ENCODE measurements at places on chromosomes 4 and X. TPM values are rescaled to one million over a fixed set of nuclear protein-coding genes. Genes with fewer than 3 reads are reported as not detected.

Gene SERTM2
- not detected for total RNA-seq

Gene UTP14A
- total RNA-seq: 22.5 TPM

Gene CFAP97
- total RNA-seq: 45.1 TPM

Gene DUSP9
- 0.39 TPM for total RNA-seq

Gene HTN1
- not detected for total RNA-seq

DNA sequence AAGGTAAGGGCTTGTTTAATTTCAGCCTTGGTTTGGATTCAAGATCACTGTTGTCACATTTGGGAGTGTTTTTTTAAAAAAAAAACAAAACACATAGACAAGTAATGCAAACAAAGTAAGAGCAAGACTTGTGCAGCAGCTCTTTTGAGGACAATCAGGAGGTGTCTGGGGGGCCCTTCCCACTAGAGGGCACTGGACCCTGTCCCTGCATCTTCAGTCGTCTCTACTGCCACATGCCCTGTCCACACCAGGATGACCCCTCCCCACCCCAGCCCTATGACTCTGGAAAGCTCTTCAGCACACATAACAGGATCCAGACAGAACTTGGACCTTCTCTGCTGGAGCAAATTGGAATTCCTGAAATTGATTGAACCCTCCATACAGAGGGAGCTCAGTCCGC is 71.0 kb downstream of the USP46 start:
- no peak for DNase-seq

DNA sequence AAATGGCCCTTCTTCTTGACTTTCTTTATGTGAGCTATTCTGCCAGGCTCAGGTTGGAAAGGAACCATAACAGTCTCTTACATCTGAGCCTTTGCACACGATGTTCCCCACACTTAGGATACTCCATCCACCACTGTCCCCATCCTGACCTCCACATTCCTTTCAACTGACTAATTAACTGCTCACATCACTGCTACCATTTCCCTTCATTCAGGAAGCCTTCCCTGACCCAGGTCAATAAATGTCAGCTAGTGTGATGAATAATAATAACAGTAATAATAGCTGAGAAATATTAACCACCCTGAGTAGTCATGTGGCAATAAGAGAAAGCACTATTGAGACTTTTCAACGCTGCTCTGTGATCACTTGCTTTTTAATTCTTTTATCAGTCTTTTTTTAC is 291.7 kb downstream of the KCNIP4 start:
- no peak for DNase-seq

GRCh38 chr4:145521282-145521681 is 39.6 kb downstream of the SMAD1 start:
- DNase-seq: no peak

- DNase-seq: no peak
Observed at GRCh38 chr4:131613824-131614216, 1535.3 kb upstream of the PCDH10 start.

DNA sequence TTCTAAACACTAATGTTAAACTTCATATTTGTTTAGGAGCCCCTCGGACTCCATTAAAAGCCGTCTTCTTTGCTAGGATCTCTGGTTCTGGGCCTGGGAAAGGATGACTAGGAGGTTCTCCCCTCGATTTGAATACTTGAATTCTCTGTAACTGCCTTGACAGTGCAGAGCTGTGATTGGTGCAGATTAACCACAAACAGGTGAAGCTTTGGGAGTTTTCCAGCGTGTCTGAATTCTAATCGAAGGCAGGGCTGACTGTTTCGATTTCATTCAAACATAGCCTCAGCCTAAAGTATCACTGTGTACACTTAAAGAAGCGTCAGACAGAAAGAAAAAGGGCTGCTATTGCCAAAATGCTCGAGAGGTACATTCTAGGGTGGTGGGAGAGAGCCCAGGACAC is 29.0 kb downstream of the TFDP3 start:
- DNase-seq: no peak

DNA sequence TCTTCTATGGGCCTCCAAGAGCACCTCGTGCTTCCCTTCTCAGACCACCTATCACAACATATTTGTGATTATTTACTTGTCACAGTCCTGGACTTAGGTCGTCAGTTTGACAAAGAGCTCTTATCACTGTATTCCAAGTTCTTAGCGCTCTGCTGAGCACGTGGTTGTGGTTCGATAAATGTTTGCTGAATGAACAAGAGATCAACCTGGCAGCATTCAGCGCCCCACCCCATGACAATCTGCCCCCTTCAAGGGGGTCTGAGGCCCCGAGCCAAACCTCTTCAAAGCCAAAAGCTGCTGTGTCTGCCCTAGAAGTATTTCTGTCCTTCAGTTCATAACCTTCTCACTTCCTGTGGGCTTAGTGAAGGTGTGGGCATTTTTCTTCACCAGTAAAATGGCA is 15.0 kb downstream of the RPS4X start:
- DNase-seq: no peak

DNA sequence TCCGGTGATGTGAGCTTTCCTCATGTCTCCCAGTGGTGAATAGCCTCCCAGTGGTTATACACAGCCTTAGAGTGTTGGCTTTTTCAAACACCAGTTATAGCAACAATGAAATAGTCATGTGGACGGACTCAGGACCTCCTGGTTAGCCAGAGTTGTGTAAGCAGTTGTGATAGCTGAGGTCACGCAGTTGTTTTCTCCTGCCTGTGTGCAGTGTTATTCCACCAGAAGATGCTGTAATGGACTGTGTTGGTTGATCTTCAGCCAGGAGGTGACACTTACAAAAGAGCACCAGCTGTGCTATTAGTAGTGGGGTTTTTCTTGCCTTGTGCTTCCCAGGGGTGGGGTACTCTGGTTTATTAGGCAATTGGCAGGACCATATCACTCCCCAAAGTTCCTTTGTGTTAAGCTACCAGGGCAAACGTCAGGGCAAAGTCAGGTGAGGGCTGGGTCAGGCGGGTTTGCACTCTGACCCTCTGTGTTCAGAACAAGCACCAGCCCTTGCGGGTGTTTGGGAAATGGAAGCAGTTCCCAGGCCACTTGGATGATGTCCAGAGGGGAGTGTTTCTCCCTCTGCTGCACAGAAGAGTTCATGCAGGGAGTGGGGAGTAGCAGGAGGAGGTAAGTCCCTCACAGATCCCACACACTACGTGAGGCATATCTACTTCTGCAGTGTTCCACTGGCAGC is 252.6 kb downstream of the TMEM47 start:
- DNase-seq: no peak

DNA sequence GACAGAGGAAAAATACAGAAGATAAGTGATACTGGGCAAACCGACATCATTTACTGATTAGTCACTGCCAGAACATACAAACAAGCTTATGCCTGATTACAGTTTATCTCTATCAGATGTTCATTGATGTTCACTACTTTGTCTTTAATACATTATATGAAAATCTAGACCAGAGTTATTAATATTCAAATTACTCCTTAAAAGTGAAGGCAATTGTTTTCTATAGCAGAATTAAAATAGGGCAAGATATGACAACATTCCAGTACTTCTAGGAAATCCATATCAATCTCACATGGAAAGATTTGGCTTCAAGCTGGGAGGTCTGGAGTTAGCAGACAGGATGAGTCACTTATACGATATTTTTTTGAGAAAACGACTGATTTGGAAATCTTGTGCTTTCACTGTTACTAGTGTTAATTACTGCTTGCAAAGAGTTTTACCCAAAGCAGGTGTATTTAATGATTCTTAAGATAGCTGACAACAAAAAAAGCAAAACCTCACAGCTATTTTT is 31.8 kb downstream of the HPGD start:
- DNase-seq: no peak
